Foreskin fibroblast (primary cell): ENCODE measurements at places on chromosomes 11 and 22.

- DNase-seq, result no peak
Measured at GRCh38 chr22:19916941-19917340, 24.6 kb upstream of the COMT start.

GRCh38 chr22:36052505-36052941 is 23.9 kb upstream of the RBFOX2 start:
- DNase-seq, result peak; percentile 74

GRCh38 chr22:42528591-42529307 is 9.2 kb upstream of the RRP7A start:
- no peak for DNase-seq

DNA sequence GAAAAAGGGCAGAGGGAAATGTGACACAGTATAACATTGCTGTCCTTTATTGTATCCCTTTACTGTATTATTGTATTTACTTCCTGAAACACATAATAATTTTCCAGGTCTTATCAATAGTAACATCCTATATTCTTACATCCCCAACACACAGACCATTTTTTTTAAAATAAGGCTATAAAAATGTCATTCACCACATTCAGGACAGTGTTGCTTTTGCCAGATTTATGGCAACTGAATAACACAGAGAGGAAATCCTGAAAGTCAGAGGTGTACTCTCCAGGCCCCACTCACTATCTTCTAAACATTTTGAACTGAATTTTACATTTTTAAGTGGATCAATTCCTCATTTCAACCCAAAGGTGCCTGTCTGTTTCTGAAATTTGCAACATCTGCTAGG is 104.8 kb upstream of the MTMR2 start:
- no peak for DNase-seq

DNA sequence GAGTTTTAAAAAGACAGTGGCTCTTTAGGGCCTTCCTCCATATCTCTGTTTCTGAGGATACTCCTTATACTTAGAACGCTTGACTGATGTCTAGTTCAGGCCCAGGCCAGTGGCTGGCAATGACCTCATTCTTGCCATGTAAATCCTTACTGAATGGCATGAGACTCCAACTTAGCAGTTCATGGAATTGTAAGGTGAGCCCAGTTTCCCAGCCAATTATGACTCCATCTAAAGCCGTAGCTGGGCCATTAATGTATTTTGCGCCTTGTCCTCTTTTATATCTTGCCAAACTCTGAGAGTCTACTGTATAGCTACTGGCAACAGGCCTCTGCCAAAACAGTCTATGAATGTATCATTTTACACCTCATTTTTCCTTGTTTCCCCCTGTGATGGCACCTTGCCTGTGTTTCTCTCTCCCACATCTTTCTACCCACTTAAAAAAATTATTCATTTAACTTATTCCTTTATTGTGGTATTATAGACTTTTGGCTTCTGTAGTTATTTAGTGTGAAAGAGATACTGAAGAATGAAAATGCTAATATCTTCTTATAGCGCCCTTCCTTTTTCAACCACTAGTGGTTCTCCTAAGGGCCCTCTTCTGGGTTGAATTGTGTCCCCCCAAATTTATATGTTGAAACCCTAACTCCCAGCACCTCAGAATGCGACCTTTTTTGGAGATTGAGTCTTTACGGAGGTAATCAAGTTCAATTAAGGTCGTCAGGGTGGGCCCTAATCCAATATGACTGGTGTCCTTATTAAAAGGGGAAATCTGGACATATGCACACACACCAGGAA is 67.4 kb downstream of the ZNRF3 start:
- DNase-seq, result no peak

DNA sequence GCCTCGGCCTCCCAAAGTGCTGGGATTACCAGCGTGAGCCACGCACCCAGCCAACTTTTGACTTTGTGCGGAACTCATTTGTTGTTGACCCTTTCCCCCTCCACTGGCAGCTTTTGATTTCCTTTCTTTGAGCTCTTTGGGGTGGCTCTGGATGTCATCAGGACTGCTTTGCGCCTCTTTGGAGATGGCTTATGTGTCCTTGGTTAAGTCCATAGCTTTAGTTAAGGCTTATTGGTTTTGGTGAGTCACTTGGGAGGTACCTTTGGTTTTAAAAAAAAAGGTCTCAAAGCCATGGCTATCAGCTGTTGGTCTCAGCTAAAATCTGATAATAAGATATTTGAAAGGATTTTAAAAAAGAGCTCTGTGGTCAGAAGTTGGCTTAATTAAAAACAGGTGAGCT is 5.1 kb upstream of the ARSA start:
- no peak for DNase-seq

GRCh38 chr11:68014157-68014946 is 4.2 kb downstream of the ALDH3B1 start:
- DNase-seq, result peak; percentile 83

GRCh38 chr11:92269021-92269420 is 44.4 kb downstream of the FAT3 start:
- peak; percentile 75 for DNase-seq

GRCh38 chr22:47450876-47451475 is 688.5 kb downstream of the TBC1D22A start:
- no peak for DNase-seq

DNA sequence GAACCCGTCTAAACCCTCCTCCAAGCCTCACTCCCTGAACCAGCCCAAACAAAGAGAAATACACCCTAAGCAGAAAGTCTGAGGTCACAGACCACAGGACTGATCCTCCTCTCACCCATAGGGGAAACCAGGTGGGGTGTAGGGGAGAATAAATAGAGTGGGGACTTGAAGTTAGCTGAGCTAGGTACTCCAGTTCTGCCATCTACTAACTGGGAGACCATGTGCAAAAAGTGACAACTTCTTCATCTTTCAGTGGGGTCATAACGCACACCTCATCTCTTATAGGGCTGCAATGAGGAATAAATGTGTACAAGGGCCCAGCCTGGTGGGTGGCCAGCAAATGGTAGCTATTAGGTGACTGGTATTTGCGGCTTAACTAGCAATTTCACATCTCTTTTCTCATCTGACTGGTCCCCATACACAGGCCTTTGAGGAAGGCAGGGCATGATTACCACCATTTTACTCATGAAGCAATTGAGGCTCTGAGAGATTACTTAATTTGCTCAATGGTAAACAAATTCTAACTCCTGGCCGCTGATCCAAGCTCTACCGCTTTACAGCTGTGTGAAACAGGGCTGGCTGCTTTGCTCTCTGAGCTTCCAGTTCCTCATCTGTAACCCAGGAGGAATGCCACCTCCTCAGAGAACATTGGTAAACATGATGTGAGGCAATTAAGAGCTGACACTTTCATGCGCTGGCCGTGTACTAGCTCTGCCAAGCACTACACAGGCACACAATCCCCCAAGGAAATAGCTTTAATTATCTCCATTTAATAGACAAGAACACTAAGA is 16.6 kb downstream of the TBC1D10A start:
- DNase-seq, result peak; percentile 75

DNA sequence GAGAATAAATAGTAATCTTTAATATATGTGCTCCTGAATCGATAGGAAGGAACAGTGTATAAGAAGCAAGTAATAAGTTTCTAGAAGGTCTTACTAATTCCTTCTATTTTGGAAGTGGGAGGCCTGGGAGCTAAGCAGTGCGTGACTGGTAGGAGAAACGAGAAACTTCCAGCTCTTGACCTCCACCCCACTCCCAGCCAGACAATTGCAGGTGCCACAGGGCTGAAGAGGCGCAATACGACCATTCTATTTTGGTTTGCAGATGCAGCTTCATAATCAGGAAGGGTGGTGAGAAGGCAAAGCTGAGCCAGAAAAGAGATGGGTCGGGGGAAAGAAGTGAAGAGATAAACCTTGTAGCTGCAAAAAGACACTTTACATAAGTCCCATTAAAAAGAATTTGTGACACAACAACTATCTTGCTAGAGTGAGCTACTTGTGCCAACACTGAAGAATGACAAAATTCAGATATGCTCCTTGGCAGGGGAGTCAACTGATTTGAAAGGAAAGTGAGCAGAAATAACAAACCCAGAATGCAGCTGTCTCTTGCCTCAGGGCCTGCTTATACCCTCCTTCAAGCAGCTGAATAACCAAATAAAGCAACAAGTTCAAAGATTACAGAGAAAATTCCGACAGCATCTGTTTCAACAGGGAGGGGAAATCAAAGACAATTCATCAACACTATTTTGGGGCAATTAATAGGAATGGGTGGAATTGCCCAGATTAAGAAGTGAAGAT is 35.1 kb downstream of the GRIA4 start:
- DNase-seq, result no peak

- DNase-seq, result no peak
Measured at GRCh38 chr11:57399221-57399620, 8.8 kb upstream of the PRG2 start.

- no peak for DNase-seq
Measured at GRCh38 chr11:96207459-96208449, 135.2 kb downstream of the MAML2 start.

DNA sequence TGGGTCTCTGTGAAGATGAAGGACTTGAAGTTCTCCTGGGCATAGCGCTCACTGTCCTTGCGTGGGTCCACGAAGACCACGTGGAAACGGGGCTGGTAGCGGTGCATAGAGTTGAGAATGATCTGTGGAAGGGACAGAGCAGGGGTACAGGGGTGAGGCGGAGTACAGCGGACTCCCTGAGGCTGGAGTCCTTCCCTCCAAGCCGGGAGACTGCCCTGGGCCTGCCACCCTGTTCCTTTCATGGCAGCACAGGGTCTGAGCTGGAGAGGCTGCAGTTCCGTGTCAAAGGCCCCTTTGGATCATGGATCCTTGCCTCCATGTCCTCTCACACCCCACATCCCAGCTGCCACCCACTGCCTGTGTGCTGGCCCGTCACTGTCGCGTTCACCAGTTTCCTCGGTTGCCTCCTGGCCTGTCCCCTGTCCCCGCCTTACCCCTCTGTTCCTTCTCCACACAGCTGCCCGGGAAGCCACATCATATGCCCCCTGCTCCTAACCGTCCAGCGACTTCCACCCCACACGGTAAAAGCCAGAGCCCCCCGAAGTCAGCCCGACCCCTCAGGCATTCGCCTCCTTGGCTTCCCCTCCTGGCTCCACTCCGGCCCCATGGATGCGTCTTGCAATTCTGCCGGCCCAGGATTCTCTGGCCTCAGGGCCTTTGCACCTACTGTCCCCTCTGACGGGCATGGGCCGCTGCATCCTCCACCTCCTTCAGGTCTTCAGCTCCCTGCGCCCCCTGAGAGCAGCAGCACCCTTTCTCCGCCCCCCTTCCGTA is 3.4 kb upstream of the NUDT8 start:
- DNase-seq, result no peak

GRCh38 chr11:35390737-35391682 is 28.3 kb downstream of the SLC1A2 start:
- peak; percentile 88 for DNase-seq

GRCh38 chr11:32432565-32432964 is 2.8 kb downstream of the WT1 start:
- DNase-seq, result no peak

GRCh38 chr11:86302092-86302793 is at the start of gene HIKESHI:
TSS of gene HIKESHI (plus strand) at chr11:86302240. CDS start at chr11:86302449, 209 bp downstream.
- DNase-seq, result peak; percentile 97

DNA sequence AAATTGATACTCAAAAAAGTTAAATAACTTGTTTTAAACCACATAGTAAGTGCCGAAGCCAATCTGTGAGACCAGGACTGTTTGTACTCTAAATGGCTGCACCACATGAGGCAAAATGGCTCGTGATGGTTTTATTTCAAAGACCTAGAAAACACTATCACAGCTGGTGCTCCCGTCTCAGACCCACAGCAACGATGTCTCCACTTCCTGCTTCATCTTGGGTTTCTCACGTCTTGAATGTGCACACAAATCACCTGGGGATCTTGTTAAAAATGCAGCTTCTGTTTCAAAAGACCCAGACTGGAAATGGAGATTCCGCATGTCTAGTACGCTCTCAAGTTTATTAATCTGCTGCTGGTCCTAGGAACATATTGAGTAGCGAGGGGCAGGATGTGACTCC is 1.2 kb downstream of the CD3E start:
- DNase-seq, result no peak

GRCh38 chr11:79321263-79321662 is 119.6 kb downstream of the TENM4 start:
- peak; percentile 13 for DNase-seq

- DNase-seq, result peak; percentile 87
Measured at GRCh38 chr11:77602381-77603088, 12.8 kb downstream of the AQP11 start.

DNA sequence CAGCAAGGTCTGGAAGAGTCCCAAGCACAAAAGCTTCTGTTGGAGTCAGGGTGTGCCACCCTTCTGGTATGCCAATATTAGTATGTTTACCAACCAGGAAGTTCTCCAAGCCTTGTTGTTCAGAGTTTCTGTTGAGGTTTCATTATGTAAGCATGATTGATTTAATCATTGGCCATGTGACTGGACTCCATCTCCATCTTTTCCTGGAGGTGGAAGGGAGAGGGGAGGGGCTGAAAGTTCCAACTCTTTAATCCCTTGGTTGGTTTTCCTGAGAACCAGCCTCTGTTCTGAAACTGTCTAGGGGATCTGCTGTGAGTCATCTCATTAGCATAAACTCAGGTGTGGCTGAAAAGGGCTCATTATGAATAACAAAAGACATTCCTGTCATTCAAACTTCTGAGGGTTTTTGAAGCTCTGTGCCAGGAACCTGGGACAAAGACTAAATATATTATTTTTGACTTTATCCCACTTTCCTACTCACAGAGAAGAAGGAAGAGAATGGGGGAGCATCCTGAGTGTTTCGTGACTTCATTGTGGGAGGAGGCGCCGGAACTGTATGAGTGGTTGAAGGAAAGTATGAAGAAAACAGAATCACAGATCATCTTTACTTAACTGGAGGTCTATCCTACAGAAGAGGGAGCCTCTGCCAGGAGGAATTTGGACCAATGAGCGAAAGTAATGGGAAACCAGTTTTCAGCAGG is 138.2 kb downstream of the NECTIN1 start:
- DNase-seq, result no peak

DNA sequence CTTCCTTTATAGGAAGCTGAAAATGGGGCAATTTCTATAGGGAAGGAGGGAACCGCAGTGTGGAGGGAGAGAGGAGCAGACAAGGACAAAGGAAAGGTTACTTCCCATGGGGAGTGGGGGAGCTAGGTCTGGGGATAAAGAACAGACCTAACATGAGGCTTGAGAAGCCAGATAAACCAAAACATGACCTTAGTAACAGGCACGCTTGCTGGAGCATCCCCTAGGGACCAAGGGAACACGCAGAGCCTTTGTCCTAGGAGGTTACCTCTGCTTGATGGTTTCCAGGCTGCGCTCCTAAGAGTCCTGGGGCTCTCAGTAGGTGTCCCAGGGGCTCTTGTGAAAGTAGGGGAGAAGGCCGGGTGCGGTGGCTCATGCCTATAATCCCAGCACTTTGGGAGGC is 271.4 kb upstream of the NCAM1 start:
- DNase-seq, result no peak

DNA sequence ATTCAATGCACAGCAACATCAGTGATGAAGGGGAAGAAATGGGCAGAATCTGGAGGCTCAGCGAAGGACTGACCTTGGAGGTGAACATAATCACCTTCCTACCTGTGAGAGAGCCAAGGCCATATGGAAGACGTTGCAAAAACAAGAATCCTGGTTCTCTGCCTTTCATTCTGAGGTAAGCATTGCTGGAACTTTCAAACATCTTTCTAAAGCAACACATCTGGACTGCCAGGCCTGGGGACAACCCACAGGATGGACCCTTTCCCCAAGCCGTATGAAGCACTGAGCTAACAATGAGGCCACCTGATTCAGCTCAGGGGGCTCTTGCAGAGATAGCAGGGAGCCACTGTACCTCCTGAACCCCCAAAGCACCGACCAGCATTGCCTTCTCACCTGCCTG is 70.5 kb downstream of the ETS1 start:
- no peak for DNase-seq
